Suppressor macrophage (primary cell): ENCODE measurements at places on chromosomes 12 and 14.

- no peak for DNase-seq
Observed at GRCh38 chr12:124487066-124487833, 80.2 kb downstream of the NCOR2 start.

DNA sequence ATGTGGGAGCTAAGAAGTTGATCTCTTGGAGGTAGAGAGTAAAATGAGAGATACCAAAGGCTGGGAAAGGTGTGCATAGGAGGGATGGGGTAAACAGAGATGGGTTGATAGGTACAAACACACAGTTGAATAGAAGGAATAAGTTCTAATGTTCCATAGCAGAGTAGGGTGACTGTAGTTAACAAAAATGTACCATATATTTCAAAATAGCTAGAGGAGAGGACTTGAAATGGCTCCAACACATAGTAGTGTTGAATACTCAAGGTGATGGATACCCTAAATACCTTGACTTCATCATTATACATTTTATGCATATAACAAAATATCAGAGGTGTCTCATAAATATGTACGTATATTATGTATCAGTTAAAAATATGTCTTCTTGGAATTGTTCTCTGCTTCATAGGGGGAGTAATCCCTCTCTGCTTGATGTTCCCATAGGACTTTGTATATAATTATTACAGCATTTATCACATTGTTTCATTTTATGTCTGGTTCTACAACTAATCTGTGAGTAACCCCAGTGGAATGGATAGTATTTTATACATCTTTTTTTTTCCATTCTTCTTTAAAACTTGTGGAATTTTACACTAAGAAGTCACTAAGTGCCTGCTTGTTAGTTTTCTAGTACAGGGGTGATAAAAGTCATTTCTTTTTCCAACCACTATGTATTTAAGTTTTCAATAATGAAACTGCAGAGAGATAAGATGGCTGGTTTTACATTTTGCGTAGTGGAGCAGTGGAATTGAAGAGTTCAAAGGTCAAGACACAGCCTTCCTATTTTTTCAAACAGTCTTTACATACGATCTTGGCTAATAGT is 1940.0 kb upstream of the SEL1L start:
- DNase-seq: no peak

- DNase-seq: no peak
Observed at GRCh38 chr12:4703676-4704075, 16.5 kb upstream of the GALNT8 start.

DNA sequence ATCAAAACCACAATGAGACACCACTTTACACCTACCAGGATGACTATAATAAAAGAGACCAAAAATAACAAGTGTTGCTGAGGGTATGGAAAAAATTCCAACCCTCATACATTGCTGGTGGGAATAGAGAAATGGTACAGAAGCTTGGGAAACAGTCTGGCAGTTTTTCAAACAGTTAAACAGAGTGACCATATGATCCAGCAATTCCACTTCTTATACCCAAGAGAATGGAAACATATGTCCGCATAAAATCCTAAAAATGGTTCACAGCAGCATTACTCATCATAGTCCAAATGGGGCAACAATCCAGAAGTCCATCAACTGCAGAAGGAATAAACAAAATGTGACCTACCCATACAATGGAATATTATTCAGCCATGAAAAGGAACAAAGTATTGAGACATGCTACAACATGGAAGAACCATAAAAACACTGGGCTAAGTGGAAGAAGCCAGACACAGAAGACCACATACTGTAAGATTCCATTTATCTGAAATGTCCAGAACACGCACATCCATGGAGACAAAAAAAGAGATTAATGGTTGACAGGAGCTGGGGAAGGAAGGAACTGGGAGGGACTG is 44.5 kb downstream of the CHGA start:
- no peak for DNase-seq

GRCh38 chr14:38302966-38303365 is 47.1 kb upstream of the CLEC14A start:
- no peak for DNase-seq

- DNase-seq: no peak
Observed at GRCh38 chr12:93856611-93857010, 179.4 kb downstream of the CRADD start.

DNA sequence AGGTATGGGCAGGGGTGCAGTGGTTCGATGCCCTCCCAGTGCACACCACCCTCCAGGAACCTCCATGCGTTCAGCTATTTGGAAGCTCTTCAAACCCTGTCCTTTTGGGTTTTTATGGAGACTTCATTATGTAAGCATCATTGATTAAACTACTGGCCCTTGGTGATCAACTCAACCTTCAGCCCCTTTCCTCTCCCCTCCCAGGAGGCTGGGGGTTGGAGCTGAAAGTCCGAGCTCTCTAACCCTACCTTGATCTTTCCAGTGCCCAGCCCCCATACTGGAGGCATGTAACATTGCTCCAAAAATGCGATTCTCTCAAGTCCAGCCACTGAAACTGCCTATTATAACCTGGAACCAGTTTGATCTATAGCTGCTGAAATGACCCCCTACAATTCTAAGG is 188.1 kb downstream of the IPO8 start:
- no peak for DNase-seq

DNA sequence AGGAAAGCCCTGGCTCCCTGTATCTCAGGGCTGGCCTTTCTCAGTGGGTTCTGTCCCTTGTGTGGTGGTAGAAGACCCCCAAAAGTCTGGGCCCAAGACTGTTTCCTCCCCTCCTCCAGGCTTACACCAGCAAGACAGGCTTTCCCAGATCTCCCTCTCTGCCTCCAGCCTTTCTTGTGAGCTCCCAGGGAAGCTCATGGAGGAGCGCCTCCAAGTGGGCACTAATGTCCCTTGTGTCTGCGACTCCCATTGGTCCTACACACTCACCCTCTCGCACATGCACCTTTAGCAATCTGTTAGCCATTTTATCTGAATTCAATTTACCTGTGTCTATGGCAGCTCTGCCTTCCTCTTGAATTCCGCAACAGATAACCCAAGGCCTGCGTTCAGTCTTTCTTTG is 251.1 kb upstream of the CAND1 start:
- DNase-seq: no peak

DNA sequence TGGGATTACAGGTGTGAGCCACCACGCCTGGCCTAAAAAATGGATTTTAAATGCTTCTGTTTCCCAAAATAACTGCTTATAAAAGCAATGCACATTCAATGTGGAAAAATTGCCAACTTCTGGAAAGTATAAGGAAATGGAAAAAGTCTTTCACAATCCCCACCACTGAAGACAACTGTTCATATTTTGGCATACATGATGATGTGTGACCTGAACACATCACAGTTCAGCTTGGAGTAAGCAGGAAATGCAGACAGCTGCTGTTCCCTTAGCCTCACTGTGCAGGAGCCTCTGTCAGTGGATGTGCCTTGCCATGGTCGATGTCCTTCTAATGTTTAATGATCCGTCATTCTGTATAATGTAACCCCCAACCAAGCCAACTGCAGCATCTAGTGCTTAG is 5.2 kb downstream of the MTERF2 start:
- DNase-seq: peak; percentile 13

DNA sequence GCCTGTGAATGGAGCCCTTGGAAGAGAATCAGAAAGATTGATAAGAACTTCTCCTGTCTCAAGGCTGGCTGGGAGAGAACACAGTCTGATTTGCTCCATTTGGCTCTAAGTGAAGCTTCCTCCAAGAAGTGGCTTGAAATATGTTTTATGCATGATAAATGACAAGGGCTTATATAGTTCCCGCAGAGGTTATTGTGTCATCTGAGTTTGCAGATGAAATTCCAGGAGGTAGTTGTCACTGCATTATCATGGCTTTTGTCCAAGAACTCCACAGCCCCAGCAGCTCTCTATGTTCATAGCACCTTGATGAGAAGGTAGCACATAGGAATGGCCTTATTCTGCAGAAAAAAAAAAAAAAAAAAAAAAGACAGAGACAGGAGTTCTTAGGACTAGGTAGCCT is 108.5 kb downstream of the DACT1 start:
- DNase-seq: peak; percentile 27

- DNase-seq: peak; percentile 23
Observed at GRCh38 chr14:92362781-92363235, 39.8 kb downstream of the SLC24A4 start.

DNA sequence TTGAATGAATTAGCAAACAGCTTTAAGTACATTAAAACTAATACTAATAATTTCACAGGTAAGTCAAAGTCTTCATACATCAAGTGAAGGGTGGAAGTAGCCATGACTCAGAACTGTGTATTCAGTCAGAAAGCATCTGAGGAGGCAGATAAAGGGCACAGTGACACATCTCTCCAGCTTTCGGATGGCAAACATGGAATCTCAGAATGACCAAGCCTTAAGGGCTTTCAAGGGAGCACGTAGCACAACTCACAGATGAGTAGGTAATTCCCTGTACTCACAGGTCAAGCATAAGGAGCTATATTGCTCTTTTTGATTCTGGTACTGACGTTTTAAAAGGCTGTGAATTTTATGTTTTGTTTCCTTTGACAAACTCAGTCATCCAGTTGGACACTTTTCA is 56.0 kb downstream of the MDGA2 start:
- DNase-seq: no peak

DNA sequence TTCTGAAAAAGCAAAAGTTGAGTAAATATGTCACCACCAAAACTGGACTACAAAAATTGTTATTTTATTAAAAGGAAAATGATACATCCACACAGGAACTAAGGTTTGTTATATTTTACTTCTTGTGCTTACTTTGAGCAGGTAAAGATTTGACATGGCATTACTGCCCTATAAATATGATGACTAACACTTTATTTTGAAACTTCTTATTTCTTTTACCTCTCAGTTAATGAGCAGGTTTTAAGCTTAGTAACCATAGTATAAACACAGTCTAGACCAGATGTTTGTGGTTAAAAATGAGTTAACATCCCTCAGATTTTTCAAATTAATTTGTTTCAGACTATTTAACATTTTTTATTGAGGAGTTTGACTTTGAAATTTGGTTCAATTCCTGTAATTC is 862.5 kb upstream of the USP15 start:
- no peak for DNase-seq

DNA sequence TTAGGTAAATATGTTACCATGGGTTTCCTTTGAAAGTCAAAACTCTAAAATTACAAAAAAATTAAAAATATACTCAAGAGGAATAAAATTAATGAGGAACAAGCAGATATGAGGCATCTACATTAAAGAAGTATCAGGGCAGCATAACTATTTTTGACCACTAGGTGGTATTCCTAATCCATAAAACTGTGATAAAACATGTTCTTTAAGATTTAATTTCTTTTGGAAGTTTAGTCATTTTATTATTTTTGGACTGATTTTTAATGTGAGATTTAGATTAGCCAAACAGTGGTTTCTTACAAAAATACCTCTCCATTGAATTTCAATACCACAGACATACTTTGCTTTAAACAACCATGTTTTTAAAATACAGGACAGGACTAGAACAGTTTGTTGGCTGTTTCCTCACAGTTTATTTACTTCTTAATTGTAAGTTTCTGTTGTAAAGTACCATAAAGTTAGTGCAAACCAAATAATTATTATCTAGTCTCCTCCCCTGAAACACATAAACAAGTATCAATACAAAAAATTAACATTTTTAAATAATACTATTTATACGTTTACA is 49.8 kb downstream of the NTS start:
- no peak for DNase-seq

GRCh38 chr12:18139989-18140596 is 50.1 kb upstream of the RERGL start:
- peak; percentile 75 for DNase-seq

GRCh38 chr12:111261911-111262676 is 106.8 kb downstream of the PHETA1 start:
- peak; percentile 57 for DNase-seq

GRCh38 chr12:70154087-70154638 is 89.1 kb upstream of the CNOT2 start:
- DNase-seq: no peak

DNA sequence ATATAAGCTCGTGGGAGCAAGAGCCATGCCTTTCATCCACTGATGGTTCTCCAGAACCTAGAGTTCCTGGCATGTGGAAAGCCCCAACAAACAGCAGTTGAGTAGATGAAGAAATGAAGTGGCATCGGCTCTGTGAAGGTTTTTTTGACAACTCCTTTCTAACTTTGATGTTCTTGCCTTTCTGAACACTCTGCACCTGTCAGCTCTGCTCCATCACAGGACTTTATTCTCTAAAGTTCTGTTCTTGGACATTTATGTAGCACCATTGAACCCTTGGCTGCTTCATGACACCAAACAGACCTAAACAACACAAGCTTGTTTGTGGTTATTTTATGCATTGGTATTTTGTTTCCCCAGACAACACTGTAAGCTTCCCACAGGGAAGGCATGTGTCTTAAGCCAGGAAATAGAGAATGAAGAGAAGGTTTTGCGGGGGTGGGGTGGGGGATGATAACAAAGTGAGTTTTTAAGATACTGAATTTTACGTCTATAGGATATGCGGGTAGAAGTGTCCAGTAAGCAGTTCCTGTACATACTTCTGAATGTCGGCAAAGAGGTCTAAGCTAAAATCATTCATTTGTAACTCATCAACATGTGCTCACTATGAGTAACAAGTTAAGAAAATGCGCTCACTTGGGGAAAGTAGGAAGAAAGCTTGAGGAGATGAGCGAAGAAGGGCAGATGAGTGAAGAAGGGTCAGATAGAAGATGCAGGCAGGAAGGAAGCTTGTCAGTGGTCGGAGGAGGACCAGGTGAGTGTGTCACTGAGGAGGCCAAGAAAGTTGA is 146.0 kb upstream of the PLEKHG7 start:
- DNase-seq: no peak

DNA sequence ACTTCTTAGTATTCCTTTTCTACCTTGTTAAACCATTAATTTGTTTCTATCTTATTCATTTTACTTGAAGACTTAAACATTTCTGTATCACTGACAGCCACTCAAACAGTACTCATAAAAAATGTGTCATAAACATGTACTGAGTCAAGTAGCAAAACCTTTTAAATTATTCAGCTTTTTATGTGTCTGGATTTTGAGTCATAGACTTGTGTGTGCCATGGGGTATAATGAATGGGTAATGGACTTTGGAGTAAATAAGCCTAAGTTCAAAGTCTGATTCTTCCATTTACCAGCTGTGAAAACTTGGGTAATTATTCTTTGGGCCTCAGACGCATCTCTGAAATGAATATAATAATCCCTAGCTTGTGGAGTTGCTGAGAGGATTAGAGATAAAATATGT is 199.0 kb downstream of the RAD51B start:
- DNase-seq: no peak

DNA sequence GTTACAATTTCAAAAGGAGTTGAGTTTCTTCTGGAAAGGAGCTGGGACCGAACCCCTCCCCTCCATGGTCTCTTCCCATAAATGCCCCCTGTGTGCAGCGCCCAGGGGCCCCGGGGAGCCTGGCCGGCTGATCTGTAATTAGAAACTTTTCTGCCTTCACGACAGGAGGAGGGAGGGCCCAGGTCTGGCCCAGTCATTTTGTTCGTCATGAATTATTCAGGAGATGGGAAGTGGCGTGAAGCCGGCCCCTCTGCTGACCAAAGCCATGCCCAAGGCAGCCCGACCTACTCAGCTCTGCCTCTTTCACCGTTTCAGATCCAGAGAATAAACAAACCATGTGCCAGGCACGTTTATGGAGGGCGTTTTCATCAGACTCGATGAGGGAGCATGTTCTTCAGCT is 33.3 kb upstream of the MSI1 start:
- no peak for DNase-seq

GRCh38 chr12:70043490-70044138 is 199.6 kb upstream of the CNOT2 start:
- no peak for DNase-seq
